ENCODE measurements at places on chromosomes 6 and 20.

- no peak for DNase-seq
Observed at GRCh38 chr6:16721977-16722376, 39.3 kb downstream of the ATXN1 start.

DNA sequence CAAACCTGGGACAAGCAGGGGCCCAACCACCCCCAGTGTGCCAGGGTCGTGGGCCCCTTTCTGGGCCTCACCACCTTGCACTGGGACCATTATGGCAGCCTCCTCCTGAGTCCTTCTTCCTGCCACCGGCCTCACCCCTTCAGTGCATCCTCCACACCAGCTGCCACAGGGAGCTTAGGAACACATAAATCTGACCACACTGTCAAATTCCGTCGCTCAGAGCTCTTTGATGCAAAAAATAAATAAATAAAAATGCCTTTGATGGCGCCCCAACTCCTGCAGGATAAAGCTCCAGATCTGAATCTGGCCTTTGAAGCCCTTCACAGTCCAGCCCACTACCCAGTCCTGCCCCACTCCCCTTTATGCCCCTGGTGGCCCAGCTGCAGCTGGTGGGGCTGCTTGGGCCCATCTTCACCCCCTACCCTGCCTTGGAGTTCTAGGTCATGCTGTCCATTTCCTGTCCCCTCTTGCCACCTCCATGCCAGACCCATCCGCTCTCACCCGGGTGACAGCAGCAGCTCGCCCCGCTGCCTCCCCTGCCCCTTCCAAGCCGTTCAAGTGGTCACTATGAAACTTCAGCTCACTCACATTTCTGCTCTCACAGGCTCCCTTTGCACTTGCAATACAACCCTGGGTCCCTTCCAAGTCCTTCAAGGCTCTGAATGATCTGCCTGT, 16.0 kb downstream of the MYH7B start:
- DNase-seq = no peak

GRCh38 chr6:26092443-26092842, 5.2 kb downstream of the HFE start:
- no peak for DNase-seq

DNA sequence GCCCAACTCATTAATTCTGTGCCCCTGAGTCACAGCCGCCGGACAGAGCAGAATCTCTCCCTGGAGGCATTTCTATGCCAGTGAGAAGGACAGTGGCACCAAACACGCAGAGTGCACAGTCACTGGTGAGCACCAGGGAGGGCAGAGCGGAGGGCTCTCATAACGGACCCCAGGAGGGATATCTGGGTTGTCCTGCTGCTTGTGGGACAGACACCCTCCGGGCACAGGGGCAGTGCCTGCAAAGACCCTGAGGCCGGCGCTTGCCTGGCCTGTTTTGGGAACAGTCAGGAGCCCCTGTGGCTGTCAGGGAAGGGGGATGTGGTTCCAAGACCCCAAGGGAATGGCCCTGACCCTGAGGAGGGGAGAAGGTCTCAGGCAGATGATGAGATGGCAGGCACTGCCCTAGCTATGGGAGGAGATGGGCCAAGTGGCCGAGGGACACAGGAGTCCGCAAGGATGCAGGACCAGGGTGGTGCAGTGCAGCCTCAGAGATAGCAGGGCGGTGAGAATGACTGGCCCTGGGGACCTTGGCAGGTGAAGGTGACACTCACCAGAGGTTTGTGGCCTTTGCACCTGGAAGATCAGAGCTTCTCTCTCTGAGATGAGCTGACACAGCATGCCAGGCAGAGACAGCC, 270.8 kb downstream of the SMOC2 start:
- DNase-seq = no peak

DNA sequence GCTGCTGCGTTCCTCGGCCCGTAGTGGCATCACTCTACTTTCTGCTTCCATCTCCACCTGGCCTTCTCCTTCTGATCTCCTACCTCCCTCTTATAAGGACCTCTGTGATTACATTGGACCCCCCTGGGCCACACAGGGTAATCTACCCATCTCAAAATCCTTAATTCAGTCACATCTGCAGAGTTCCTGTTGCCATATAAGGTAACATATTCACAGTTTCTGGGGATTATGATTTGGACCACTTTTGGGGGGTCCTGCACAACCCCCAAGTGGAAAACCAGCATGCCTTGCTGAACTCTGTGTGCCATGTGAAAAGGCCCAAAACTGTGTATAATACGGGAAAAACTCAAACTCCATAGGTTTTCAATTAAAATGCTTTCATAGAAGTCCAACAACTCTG, 51.1 kb downstream of the LY86 start:
- no peak for DNase-seq

GRCh38 chr6:154318721-154319120, 37.9 kb downstream of the IPCEF1 start:
- DNase-seq = no peak

DNA sequence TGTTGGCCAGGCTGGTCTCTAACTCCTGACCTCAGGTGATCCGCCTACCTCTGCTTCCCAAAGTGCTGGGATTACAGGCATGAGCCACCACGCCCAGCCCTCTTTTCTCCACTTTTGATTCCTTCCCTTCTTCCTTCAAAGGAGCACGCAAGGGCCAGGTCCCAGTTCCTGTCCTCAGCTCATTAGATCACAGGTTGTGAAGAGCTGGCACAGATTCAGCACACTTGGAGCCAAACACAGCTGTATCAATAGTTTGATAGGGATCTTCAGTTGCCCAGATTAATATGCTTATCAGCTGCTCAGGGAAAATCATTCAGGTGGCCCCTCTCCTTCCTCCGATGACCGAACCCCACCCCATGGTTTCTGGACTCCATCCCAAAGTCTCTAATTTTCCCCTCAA, 14.4 kb upstream of the SLC22A23 start:
- no peak for DNase-seq

GRCh38 chr6:155954149-155954548, 498.5 kb upstream of the NOX3 start:
- no peak for DNase-seq

GRCh38 chr6:30965140-30965601, 18.3 kb upstream of the MUC21 start:
- DNase-seq = no peak

DNA sequence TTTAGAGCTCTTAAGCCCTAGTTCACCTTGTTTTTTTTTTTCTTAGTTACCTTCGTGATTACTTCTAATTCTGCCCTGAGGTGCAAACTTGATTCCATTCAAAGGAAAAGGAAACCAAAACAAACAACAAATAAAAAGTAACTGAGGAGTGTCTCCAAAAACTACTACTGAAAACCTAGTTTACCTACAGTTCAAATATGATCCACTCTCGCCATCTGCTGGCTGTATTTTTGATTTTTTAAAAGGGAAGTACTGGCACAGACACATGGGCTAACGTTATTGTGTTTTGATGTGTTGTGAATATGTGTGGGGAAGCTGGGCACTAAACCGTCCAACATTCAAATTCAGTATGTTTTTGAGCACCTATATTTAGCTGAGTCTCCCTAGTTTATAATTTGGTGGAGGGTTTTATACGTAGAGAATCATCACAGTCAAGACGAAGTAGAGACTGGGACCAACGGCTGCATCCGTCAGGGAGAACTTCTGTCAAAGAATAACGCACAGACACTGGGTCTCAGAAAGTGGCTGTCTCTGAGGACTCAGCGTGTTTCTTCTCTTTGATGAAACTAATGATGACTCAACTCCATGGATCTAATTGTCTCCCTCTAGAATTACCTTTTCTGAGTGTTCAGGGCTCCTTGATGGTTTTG, 373.5 kb upstream of the BTBD3 start:
- DNase-seq = no peak

DNA sequence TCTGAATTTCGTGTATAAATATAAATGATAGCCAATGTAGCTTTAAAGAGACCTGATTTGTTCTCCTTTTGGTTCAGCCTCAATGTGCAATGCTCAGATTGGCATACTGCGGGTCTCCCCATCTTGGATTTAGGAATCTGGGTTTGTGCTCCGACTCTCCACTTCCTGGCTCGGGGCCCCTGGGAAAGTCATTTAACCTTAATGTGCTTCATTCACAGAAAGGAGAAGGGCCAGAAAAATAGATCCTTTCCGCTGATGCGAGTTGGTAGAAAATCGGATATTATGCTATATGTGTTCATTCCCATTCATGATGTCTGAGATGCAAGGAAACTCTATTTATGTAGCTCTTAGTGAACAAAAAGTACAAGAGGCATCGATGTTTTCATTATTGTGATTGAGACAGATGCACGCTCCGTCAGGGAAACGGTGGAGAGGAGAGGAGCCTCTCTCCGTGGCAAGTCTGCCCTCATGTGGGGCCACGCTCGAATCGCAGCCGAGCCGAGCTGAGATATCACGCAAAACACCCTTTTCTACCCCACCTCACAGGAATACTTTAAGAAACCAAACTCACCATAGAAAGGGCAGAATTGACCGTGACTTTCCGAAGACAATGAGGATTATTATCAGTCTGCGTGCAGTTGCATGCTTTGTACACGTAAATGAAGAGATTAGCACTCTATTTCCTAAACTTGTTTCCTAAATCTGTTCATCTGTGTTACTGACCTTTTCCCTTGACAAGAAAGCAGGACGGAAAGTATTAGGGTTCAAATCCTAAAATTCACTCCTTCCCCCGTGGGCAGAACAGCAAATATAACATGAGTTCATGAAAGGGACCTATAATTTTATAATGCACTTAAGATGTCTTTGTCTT, 136.6 kb downstream of the COL9A1 start:
- DNase-seq = no peak

DNA sequence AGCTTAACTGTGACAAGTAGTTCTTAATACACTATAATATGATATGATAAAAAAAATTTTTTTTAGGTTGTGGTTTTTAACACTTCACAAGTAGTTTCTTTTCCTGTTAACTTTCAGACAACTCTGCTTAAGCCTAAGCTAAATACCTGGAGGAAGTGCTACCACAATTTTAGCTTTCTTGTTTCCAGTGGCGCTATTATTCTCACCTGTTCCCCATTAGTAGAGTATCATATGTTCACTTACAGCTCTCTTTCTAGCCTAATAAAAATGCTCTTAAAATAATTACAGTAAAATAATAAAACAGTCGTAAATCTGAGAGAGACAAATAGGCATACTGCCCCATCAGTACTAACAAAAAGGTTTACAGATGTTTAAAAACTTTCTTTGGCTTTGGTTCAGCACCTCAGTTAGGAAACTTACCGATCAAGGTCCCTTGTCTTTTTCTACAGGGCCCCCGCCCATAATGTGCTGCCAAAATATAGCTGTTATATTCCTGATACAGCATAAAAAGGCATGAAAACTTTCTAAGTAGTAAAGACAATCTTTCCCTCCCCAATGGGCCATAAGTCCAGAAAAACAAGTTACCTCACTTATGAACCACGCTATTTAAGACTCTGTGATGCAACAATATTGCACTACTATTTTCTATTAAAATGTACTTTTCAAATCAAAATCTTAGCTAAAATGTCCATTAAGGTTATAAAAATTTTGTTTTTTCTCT, 57.9 kb downstream of the SESN1 start:
- no peak for DNase-seq

DNA sequence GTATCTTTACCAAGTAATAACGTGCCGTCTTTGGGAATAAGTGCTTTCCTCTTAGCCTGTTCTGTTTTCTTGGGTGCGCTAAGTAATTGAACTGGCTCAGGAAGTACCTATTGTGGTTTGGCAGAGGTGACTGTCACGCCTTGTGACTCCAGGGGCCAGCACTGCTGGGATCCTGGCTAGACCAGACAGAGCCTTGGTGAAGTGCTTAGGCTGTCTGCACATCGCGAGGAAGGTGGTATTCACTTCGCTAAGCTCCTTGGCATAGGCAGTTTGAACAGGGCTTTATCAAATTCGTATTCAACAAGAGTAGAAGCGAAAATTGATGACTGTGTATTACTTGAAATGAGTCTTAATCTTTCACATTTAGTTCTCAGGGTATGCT, 17.6 kb downstream of the PRDM1 start:
- no peak for DNase-seq

- no peak for DNase-seq
Observed at GRCh38 chr6:20441921-20442320, 40.2 kb downstream of the E2F3 start.

- DNase-seq = no peak
Observed at GRCh38 chr6:105014448-105014847, 57.5 kb downstream of the LIN28B start.

DNA sequence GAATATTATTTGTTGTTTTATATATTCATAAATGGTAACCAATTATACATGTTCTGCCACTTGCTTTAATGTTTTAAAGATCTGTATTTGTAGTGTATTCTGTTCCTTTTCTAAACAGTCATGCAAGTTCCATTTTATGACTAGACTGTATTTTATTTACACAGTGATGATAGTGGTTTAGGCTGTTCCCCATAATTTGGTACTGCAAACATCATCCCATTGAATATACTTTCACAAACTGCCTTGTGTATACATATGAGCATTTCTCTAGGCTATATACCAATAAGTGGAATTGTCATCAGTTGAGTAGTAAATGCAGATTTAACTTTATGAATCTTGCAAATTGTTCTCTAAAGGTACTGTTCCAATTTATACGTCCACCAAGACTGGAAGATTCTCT, 738.0 kb downstream of the EPHA7 start:
- no peak for DNase-seq

GRCh38 chr6:27777614-27778355, 134.4 kb downstream of the OR2B2 start:
- DNase-seq = no peak

DNA sequence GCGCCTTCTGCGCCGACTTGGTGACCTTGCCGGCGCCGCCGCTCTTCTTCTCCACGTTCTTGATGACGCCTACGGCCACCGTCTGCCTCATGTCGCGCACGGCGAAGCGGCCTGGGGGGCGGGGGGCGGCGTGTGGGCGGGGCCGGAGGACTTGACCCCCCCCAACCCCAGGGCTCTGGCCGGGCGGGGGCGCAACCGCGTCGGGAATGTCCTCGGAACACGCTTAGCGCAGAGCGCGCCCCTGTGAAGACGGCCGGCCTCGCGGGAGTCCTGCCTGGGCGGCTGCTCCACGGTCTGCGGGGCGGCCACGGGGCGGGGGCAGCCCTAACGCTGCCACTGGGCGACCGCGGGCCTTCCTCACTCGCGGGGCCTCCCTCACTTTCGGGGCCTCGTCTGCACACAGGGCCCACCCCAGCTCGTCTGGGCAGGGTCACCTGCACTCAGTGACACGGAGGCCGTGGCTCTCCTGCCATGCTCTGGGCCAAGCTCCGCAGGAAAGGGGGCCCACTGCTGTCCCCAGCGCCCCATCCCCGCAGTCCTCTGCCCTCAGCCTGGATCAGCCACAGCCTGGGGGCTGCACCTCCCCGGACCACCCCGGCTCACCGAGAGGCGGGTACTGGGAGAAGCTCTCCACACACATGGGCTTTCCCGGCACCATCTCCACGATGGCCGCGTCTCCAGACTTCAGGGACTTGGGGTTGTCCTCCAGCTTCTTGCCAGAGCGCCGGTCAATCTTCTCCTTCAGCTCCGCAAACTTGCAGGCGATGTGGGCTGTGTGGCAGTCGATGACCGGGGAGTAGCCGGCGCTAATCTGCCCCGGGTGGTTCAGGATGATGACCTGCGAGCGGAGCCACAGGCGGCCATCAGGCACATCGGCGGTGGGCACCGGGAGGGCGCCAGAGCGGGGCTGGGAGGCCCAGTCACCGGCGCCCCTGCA, 10.3 kb downstream of the EEF1A2 start:
- no peak for DNase-seq

DNA sequence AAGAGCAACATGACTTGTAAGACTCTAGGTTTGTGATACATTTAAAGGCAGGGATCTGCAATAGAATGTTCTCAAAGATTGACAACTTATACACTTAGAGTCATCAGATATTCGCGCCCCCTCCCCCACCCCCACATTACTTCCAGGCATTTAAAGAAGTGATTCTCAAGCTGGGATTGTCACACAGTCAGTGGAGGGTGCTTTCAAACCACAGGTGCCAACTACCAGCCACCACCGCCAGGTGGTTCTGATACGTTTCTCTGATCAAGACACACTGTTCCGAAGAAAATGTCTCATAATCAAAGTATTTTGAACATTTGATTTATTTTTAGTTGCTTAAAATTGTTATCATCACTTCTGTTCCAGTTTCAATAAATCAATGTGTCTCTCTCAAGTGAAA, 357.5 kb downstream of the ESR1 start:
- no peak for DNase-seq
